Fibroblast of lung (primary cell): ENCODE measurements at places on chromosomes 3 and 15.

- DNase-seq, result no peak
These were observed 38.3 kb upstream of the IGSF10 start for GRCh38 chr3:151499168-151499567.

- no peak for DNase-seq
These were observed 91.4 kb upstream of the MYZAP start for GRCh38 chr15:57500256-57500655.

GRCh38 chr3:127719369-127719768 lies 46.6 kb downstream of the ABTB1 start:
- DNase-seq, result no peak

DNA sequence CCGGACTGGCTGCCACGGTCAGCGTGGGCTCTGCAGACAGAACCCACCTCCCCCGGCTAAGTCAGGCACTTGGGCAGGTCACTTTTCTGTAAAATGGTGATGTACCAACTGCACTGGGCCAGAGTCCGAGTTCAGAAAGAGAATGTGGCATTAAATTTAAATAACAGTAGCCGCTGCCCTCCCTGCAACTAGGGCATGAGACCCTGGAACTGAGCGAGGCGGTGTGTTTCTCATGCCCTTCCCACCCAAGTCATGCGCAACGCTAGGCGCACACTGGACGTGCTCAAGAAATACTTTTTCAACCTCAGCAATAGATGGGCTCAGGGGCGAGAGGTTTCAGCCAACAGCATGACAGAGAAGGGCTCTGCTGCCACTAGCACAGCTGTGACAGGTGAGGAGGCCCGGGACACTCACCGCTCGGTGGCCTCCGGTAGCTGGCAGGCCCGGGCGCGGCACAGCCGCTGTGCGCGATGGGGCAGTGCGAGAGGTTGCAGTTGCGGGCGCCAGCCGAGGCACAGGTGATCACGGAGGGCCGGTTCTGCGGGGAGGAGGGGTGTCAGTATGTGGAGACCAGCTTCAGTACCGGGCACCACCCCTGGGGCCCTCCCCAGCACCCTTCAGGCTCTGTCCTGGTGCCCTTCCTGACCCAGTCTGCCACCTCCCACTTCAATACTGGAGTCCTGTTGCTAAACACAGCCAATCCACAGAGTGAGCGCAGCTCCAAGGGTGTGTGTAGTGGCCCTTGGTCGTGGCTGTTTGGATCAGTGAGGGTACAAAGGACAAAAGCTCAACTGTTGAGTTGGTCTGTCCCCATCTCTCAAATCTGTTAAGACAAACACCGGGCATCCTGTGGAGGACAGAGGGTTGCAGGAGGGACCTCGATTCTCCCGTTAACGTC lies 84.5 kb downstream of the VGLL4 start:
- DNase-seq, result no peak

DNA sequence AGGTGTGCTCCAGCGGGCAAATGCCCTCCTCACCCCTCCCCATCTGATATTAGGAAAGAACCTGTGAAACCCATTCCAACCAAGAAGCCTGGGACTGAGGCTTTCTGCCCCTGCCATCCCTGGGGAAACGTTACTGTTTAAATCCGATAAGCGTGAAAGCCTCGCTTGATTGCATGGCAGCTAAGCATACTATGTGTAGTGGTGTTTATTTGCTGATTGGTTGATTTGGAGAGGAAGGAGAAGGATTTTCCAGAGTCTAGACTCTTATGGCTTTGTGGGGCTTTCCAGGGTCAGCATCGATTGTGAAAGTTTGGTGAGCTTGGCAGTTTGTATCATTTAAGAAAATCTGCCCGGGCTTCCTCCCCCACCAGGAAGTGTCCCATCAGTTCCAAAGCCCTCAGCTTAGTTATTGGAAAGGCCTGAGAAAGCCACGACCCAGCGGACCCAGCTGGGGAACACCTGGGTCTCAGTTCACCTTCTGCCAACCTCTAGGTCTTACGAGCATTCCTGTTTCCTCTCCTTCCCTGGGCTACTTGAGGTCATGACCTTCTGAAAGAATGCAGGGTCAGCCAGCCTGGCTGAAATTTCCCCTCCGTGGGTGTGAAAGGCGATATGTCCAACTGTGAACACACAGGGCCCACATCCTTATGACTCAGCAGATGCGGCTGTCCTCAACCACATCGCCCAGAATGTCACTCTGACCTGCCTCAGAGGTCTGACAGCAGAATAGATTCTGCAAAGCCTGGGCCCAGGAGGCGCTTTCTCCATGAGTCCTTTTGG lies 62.8 kb upstream of the HERC1 start:
- DNase-seq, result peak; percentile 80

DNA sequence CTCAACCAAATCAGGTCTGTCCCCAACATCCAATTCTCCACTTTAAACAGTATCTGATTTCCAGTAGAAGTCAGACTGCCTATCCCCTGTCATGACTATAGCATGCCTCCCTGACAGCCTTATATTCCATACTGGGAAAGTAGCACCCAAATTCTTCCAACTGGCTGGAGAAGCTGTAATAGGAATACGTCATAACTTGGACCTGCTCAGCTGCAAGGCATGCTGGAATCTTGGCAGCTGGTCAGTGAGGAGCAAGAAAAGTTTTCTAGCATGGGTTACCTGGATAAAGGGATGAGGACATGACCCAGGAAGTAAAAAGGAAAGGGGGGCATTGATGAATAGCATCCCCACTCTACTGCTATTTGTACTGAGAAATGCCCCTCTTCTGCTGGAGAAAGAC lies 8.9 kb downstream of the SEMA5B start:
- no peak for DNase-seq

GRCh38 chr3:98766924-98767323 lies 3.8 kb downstream of the ST3GAL6 start:
- no peak for DNase-seq

- DNase-seq, result peak; percentile 93
These were observed 29.0 kb upstream of the EHHADH start for GRCh38 chr3:185282696-185283373.

GRCh38 chr3:109685084-109686079 lies 348.0 kb upstream of the DPPA4 start:
- DNase-seq, result peak; percentile 100

- no peak for DNase-seq
These were observed 31.7 kb downstream of the RAB27A start for GRCh38 chr15:55257938-55258337.

GRCh38 chr3:99665017-99665416 lies 26.6 kb downstream of the COL8A1 start:
- no peak for DNase-seq

DNA sequence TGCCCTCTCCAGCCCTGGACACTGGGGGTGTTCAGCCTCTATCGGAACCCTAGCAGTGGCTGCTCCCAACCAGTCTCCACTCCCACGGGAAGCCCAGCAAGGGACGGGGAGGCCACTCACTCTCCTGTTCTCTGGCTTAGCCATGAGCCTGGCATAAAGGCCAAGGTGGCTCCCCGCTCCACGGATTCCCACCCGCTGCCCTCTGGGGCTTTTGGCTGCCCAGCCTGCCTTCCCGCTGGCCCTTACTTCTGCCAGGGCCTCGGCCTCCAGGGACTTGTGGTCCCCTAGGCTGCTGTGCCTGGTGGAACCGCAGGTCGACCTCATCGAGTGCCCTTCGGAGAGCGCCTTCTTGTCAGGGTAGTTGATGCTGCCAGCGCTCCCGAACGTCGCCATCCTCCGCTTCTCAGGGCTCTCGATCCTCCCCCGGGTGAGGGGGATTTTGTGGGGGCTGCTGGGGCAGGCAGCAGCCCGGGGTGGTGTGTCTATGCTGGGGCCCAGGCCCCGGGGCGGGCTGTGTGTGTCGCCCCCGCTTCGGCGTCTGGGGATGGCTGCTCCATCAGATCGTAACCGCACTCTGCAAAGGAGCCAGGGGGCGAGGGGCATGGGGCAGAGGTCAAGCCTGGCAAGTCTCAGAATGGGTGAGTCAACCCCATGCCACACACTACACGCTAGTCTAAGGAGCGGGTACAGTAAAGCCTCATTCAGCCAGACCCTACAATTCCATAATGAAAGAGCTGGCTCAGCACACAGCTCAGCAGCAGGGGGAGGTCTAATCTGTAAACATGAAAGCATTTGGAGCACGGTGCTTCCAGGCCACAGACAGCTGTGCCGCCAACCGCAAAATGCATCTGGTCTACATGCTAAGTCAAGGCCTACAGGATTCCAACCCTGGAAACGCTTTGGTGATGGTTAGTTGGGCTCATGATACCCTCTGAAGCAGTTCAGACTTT lies 27.3 kb upstream of the RAD18 start:
- DNase-seq, result peak; percentile 41

GRCh38 chr3:137222736-137223225 lies 265.0 kb downstream of the IL20RB start:
- DNase-seq, result no peak

GRCh38 chr15:79065706-79066376 lies 24.7 kb downstream of the RASGRF1 start:
- no peak for DNase-seq

GRCh38 chr3:77506384-77506783 lies 466.5 kb downstream of the ROBO2 start:
- no peak for DNase-seq

DNA sequence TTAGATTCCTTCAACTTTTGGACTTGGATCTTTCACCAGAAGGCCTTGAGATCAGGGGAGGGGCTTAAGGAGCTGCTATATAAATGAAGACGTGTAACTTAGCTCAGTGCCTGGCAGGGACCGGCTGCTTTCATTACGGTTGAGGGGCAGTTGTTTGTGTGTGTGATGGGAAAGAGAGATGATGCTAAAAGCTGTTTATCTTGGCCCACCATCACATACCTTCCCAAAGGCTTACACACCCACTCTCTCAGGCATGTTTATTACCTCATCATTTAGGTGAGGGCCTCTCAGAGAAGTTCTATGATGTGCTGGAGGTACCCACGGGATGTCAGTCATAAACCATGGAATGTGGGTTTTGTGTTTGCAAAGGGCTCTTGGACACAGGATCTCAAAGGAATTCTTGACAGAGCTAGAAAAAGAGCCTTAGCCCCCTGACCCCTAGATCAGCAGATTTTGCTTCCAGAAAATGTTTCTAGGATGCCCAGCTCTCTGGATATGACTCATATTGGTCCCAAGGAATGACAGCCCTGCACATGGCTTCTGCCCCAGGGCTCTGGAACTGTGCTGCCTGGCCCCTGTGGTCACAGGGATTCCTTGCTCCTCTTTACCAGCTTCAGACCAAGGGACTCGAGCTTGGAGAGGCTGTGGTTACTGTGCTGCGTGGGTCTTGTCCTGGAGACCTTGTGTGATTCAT lies 15.9 kb upstream of the SMAD3 start:
- peak; percentile 96 for DNase-seq

- DNase-seq, result no peak
These were observed 176.2 kb upstream of the ANKRD28 start for GRCh38 chr3:15973940-15974339.

DNA sequence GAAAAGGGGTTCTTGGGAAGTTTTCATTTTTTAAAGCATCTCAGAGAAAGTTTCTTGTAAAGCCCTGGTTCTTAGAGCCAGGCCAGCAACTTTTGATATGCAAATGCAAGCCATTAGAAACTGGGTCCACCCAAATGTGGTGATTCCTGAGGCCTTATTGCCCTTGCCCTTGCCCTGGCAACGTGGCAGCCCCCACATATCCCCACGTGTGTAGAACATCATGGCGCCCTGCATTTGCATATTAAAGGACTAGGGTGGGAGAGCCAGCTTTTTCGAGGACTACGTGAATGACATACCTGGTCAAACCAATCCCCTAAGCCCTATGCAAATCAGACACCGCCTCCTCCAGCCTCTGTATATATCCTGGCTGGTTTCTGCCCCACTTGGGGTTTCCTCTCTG lies 314.9 kb upstream of the NECTIN3 start:
- no peak for DNase-seq

DNA sequence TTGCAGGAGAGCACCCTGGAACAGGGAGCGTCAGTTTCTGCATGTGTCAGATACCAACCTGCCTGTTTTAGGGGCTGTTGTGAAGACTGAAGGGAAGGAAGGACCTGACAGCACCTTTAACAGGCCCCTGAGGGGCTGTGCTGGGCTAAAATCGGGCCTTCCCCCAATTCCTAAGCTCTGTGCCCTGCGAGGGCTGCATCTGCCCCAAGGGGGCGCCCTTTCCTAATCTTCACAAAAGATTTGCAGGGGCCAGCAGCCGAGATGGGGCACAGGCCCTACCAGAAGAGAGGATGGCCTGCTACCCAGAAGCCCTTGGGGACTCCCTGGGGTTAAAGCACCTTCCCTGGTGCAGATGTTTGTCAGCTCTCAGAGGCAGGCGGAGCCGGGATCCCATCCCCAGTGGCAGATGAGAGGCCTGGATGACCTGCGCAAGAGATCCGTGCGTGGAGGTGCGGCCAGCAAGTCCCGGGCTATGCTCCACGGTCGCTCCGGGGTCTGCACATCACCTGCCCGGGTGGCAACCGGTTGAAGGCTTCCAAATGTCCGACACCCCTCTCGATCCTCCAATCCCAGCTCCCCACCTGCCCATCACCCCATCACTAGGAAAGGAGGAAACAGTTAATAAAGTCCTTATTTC lies 53.6 kb downstream of the RHCG start:
- peak; percentile 20 for DNase-seq

GRCh38 chr15:68511073-68511991 lies 67.5 kb upstream of the CORO2B start:
- peak; percentile 94 for DNase-seq

GRCh38 chr3:14258906-14259904 lies 80.6 kb downstream of the LSM3 start:
- no peak for DNase-seq

DNA sequence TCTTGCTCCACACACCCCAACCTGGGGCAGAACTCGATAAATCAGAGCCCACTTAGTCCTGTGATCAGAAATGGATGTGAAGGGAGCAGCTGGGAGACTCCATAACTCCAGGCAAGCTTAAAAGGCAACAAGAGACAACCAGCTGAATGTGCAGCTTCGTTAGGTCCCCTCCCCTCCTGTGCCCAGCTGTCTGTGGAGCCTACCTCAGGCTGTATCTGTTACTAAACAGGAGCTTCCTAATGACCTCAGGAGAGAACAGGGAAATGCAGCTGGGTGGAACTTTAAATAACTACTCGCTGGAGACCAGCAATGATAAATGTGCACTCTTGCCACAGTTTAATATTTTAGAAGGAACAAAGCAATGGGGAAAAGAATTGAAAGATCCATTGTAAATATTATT lies 25.9 kb downstream of the SLC9A9 start:
- no peak for DNase-seq

DNA sequence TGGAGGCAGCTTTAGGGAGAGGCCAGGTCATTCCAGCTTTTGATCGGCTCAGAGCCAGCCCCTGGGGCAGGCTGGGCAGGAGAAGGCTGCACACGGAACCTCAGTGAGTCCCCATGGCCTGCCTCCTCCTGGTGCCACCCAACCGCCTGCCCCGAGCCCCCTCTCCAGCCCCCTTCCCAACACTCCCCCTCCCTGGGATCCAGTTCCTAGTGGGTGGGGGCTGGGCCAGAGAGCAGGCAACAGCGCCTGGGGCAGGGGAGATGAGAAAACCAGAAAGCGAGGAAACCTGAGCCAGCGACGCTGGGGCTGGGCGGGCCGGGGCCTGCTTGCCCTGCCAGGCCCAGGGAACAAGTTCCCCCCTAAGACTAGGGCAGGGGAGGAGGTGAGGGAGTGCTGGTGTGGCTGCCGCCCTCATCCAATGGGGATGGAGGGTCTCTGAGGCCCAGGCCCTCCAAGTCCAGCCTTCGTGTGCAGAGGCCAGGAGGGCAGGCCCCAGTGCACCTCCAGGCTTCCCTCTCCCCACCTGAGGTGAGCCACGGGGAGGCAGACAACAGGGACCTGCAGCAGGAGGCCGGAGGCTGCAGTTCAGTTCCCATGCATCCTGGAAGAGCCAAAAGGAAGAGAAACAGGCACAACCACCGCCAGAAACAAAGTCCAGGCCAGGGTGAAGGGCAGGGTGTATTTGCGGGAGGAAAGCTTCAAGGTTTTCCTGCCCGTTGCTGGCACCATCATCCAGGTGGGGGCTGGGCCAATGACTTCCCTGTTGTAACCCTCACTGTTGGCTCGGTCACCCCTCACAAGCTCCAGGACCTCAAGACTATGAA lies 4.0 kb upstream of the SEMA3F start:
- no peak for DNase-seq
